Cerebellar nuclear complex (tissue), 1 donor: ENCODE measurements at places on chromosomes 4 and X.

DNA sequence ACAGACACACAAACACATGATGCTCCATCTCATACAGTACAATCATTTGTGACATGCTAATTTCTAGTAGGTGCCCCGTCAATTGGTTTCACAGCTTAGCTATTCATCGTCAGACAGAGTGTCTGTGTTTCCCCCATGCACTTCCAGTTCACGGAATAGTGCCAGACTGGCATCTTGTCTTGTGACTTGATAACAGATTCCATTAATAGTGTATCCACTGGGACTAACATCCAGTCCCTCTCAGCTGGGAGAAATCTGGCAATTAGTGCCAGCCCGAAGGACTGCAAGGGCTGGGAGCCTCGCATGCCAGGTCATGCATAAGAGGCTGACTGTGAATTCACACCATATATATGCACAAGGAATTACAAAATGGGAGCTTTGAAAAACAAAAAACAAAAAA is 20.2 kb upstream of the GATB start:
- no peak for DNase-seq

DNA sequence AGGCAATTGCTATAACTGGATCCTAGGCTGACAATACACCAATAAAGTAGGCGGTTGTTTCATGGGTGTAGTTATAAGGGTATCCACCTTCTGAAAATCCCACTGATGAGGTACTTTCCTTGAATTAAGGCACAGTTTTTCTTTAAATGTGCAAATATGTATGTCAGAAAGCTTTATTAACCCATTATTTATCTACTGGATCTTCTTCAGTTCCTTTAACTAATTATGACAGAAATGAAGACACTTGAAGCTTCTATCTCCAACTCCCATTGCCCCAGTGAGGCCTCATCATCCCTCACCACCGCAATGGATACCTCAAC is 159.6 kb upstream of the KLF3 start:
- DNase-seq, result no peak

- DNase-seq, result no peak
Measured at GRCh38 chr4:68592673-68593072, 16.6 kb upstream of the UGT2B17 start.

- DNase-seq, result no peak
Measured at GRCh38 chrX:105700331-105700730, 122.0 kb upstream of the NRK start.

GRCh38 chrX:149830192-149830873 is 48.6 kb downstream of the MAGEA9 start:
- no peak for DNase-seq

DNA sequence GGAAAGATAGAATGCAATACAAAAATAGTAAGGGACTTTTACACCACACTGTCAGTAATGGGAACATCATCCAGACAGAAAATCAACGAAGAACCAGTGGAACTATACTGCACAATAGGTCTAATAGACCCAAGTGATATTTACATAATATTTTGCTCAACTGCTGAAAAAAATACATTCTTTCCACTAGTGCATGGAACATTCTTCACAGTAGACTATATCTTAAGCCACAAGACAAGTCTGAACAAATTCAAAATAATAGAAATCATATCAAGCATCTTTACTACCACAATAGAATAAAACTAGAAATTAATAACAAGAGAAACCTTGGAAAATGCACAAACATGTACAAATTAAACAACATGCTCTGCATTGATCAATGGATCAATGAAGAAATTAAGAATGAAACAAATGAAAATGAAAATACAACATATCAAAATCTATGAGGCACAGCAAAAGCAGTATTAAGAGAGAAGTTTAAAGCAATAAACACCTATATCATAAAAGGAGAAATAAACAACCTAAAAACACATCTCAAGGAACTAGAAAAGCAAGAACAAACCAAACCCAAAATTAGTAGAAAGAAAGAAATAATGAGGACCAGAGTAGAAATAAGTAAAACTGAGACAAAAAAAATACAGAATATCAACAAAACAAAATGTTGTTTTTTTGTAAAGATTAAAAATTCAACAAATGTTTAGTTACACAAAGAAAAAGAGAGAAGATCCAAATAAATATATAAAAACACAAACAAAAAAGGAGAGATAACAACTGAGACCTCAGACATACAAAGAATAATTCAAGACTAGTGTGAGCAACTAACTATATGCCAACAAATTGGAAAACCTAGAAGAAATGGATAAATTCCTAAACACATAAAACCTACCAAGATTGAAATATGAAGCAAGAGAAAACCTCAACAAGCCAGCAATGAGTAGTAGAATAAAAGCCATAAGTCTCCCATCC is 51.5 kb upstream of the ANTXR2 start:
- no peak for DNase-seq

DNA sequence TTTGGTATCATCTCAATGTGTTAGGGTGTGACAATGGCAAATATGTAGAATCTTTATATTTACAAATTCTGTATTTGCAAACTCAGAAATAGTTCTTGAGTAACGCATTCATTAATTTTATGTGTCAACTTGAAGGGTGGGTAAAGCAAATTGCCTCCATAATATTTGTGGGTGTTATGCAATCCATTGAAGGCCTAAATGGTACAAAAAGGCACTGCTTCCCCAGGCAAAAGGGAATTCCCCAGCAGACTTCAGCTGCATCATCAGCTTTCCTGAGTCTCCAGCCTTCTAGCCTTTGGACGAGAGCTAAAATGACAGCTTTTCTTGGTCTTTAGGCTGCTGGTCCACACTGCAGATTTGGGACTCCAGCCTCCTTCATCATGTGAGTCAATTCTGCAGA is 292.2 kb upstream of the PCDH7 start:
- DNase-seq, result no peak

DNA sequence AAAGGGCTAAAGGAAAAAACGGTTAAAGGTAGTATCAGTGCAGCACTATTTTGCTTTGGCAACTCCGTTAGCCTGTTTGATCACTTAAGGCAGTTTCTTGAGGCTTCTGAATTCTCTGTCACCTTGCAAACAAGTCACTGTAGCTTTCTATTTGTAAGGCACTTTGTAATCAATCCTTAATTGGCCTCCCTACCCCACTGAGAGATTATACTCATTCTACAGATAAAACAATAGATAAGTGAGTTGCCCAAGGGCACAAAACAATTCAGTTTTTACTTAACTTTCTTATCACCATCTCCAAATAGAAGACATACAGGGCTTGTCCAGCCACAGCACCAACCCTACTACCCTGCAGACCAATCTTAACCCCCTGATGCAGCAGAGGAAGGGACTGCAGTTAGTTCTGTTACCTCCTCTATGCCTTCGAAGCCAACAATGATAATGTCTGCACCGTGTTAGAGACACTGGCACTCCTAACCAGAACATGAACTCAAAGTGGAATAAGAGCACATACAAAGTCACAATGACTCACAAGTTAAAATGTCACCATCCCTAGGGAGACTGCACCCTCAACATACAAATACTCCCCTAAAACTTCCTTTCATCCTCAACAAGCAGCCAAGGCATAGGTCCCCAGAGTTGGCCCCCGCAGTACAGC is 1.7 kb downstream of the TMEM185A start:
- DNase-seq, result no peak
